ENCODE measurements at places on chromosomes 1 and 21. TPM values are rescaled to one million over a fixed set of nuclear protein-coding genes. Genes with fewer than 3 reads are reported as not detected.

The RTCA gene
- 26.4 TPM for total RNA-seq

The TNFRSF18 gene
- 1.2 TPM for total RNA-seq

The DPT gene
- total RNA-seq: not detected

The HAO2 gene
- not detected for total RNA-seq

The TNFAIP8L2 gene
- 4.6 TPM for total RNA-seq

The GPR52 gene
- 4.5 TPM for total RNA-seq

The PTPN14 gene
- under 0.01 TPM for total RNA-seq
